ENCODE measurements at places on chromosomes 3 and 15.

DNA sequence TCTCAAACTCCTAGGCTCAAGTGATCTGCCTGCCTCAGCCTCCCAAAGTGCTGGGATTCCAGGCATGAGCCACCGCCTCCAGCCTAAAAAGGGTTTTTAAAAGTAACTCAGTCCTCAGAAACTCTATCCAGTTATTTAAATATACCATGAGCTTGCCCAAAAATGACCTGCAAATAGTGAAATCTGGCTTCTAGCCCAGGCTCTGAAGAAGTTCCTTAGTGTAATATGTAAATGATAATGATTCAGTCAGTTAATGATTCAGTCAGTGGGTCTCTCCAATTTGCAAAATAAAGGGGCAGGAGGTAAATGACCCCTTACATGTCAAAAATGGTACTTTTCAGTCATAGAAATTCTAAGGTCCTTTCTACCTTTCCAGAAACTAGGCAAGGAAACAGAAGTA, 28.8 kb downstream of the LRRC2 start:
- DNase-seq, result no peak

DNA sequence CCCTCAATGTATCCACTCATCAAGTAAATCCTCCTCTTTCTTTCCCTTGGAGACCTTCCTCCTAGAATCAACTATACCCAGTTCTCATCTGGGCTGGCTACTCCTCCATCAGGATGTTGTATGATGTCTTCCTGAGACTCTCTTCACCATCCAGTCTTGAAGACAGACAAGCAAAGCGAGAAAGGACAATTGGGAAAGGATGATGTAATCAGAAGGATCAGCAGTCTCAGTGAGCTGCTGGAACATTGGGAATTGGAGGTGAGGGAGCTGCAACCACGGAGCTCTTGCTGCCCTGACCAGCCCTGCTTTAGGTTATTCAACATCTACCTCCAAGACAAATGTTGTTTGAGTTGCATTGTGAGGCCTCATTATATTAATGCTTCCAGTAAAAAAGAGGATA, 48.0 kb upstream of the UBP1 start:
- no peak for DNase-seq

GRCh38 chr15:94441760-94442159, 210.4 kb downstream of the MCTP2 start:
- no peak for DNase-seq

DNA sequence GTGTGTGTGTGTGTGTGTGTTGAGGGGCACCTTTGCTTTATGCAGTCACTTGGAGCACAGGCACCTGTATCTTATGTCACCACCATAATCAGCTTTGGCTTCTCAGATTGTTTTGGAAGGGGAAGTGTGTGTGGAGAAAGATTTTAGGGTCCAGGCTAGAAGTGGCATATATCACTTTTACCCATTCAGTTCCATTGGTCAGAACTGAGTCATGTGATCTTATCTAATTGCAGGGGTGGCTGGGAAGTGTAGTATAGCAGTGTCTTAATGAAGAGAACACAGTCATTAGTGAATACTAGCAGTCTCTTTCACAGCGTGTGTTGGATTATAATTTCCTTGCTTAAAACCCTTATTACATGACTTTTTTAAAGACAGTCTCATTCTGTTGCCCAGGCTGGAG, 20.6 kb downstream of the NCK1 start:
- no peak for DNase-seq

GRCh38 chr15:40085266-40085665, 23.4 kb downstream of the BMF start:
- DNase-seq, result no peak

DNA sequence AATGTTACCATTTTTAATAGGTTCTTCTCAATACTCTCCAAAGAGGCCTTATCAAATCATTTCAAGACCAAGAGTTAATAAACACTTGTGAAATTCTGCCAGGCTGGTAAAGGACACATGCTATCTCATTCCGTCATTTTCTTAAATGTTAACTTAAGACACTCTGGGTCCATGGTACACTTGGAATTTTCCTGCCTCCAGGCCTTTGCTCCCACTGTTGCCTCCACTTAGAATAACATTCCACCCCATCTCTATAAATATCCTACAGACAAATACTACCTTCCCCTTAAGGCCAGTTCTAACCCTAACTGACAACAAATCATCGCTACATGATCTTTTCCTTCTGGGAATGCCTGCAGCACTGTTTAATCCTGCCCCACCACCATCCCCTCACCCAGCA, 24.1 kb downstream of the MAGI1 start:
- DNase-seq, result no peak

- no peak for DNase-seq
Observed at GRCh38 chr3:26058901-26059321, 269.0 kb downstream of the OXSM start.

Data from kidney (tissue), 22 donors.